Stimulated activated CD8-positive, alpha-beta memory T cell treated with anti-CD3 and anti-CD28 coated beads, Interleukin-7, amount 100 ng/mL, for 1 hour (primary cell): ENCODE measurements at places on chromosomes 12 and 14.

- DNase-seq, result no peak
Measured at GRCh38 chr14:30621354-30621939, 672 bp upstream of the SCFD1 start.

GRCh38 chr14:82667006-82667405 is 1133.4 kb upstream of the SEL1L start:
- no peak for DNase-seq

GRCh38 chr14:96729889-96730288 is 67.3 kb upstream of the VRK1 start:
- DNase-seq, result no peak

GRCh38 chr12:19964549-19964948 is 403.8 kb upstream of the PDE3A start:
- DNase-seq, result no peak

DNA sequence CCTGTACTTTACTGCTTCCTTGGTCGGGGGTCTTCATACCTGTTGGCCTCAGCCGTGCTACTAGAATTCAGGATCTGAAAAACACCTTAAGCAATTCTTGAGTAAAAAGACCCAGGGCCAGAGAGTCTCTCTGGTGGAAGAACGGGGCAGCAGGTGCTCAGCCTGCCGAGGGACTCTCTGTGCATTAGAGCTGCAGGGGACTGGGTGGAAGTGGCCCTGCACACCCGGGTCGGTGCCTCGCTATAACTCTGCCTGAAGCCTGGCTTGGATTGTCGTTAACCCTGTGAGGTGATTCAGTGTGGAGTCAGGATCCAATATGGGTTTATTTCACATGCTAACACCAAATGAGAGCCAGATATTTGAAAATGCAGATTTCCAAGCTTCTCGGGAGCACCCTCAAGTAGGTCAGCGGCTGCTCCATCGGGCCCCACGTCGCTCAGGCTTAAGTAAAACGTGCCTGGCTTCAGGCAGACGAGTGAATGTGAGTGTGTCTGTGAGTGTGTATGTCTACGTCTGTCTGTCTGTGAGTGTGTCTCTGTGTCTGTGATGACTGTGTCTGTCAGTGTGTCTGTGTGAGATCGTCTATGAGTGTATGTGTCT is 35.1 kb upstream of the C14orf180 start:
- no peak for DNase-seq

DNA sequence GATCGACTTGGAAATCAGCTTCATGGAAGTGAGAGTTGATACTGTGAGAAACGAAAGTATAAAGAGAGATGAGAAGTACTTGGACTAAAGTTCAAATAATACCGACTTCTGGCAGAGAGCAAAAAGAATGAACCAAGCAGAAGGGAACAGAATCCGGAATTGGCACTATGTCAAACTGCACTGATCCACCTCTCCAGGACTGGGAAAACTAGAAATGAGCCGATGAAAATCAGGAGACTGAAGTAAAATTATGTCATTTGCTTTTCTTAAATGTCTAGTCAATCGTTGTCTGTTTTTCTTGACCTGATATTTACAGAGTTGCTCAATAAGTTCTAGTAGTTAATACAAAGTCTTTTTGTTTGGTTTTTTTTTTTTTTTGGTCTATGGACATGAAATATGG is 163.0 kb upstream of the FOXG1 start:
- DNase-seq, result no peak

GRCh38 chr14:76872796-76873432 is 46.7 kb downstream of the LRRC74A start:
- DNase-seq, result peak; percentile 44

DNA sequence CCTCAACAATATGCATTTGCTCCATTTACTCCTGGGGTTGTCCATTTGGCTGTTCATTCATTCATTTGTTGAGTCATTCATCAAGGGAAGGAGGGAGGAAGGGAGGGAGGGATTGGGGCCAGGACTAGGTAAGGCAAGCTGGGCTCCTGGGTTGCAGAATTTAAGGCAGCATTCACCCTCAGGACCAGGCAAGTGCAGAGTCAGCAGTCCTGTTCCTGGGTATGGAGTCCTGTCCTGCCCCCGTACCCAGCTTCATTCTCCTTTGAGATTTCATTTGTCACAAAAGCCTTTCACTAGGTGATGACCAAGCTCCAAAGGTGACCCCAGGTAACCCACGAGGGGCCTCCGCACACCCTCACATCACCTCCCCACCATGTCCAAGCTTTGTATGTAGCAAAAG is 178.1 kb downstream of the CHST11 start:
- no peak for DNase-seq

GRCh38 chr12:48029491-48030172 is 25.4 kb upstream of the COL2A1 start:
- no peak for DNase-seq

DNA sequence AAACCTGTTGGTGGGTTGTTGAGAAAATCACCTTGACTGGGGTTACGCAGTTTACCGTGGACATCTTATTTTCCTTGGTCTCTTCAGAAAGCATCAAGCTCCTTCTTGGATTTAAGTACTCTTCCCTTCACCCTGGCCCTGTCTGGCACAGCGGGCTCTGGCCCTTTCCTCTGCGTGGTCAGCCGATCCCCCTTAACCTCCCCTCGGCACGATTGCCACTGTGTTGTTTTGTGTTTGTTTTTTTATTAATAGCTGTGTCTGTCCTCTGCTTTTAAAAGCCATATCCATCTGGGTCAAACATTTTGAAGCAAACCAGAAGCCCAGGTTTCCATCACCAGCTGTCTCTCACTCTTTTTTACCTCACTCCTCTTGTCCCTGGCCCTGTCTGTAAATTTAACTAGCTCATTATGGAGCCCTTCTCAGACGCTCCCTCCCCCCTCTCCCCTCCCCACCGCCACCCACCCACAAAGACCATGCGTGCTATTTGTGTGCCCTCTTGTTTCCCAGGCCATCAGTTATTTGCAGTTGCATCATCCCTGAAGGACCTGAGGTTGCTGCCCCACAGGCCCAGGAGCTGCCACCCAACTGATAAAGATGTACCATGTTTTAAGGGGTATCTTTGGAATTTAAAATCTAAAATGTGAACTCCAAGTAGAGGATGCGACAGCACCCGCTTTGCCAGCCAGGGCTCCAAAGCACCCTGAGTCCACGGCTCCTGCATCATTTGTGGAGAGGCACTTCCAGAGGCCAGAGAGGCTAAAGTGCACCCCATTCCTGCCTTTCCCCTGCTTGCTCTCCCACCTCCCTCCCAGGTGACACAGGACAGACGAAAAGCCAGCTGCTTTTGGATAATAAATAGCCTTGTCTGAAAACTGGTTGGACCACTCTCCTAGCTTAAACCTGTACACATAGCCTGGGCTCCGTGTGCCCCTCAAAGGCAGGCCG is 3.9 kb downstream of the BCL11B start:
- DNase-seq, result no peak

- DNase-seq, result no peak
Measured at GRCh38 chr12:70096759-70097410, 146.3 kb upstream of the CNOT2 start.

GRCh38 chr12:122949816-122950675 is 16.2 kb downstream of the ABCB9 start:
- DNase-seq, result no peak

DNA sequence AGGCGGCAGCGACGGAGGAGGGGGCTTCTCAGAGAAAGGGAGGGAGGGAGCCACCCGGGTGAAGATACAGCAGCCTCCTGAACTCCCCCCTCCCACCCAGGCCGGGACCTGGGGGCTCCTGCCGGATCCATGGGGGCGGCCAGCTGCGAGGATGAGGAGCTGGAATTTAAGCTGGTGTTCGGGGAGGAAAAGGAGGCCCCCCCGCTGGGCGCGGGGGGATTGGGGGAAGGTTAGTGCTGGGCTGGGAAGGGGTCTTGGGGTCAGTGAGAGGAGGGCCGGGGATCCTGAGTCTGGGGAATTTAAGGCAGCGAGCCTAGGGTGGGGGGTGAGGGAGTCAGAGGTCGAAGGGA is 203 bp downstream of the NFATC4 start:
- DNase-seq, result no peak

DNA sequence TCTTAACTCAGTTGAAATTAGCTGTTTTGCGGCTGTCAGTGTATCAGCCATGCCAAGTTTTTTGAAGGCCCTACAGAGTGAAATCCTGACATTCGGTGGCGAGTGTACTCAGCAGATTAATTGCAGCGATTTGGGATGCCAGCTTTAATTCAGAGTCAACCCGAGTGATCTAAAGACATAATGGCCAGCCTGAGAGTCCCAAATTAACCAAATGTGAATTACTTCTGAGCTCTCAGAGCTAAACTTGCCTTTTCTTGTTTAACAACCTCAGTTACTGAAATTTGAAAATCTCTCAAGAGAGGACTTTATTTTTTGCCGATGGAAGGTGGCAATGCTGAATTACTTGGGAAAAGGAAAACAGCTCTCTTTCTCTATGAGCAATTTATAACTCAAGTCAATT is 148.5 kb downstream of the GLT1D1 start:
- DNase-seq, result no peak

- no peak for DNase-seq
Measured at GRCh38 chr14:101830271-101830670, 68.8 kb downstream of the PPP2R5C start.

GRCh38 chr14:76289276-76289675 is 86.7 kb upstream of the ESRRB start:
- DNase-seq, result no peak

DNA sequence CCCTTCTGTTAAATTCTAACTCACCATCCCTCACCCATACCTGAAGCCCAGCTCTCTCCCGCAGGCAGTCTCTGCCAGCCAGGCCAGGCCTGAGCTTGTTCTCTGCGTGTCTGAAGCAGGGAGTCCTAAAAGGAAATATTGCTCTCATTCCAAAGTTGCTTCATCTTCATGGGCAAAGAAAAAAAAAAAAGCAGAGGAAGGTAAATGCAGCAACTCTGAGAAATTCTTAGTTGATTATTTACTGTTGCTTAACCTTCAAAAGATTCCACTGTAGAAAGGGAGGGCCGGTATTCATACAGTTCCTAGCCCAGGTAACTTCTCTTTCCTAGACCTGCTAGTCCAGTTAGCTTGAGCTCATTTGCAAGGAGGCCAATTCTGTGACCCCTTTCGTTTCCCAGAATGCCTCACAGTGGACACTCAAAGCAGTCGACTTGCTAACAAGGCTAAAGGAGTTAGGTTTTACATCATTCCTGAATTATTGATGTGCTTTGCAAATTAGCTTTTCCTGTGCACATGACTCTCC is 193.5 kb upstream of the EEA1 start:
- no peak for DNase-seq

- no peak for DNase-seq
Measured at GRCh38 chr14:94379291-94380224, 8.8 kb downstream of the SERPINA1 start.

GRCh38 chr12:114868995-114869834 is 185.2 kb upstream of the TBX3 start:
- no peak for DNase-seq

- DNase-seq, result no peak
Measured at GRCh38 chr12:119169150-119169549, 9.6 kb upstream of the HSPB8 start.

DNA sequence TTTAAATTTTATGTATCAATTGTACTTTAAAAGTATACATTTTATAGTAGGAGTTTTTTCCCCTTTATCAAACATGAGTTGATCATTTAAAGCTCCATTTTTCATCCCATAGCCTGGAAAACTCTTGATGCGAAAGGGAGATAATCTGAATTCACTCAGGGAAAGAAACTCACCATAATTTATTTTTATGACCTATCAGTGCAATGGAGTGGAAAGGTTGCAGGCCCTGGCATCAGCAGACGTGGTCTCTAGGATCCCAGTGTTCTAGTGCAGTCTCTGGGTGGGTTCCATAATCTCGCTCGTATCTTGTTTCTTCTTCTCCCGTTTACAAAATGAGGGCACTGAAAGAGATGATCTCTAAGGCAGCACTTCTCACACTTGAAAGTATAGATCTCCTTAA is 85.0 kb downstream of the PTGER2 start:
- no peak for DNase-seq

GRCh38 chr12:87679251-87679650 is 349.9 kb downstream of the C12orf50 start:
- no peak for DNase-seq

GRCh38 chr12:8034802-8035201 is 2.3 kb downstream of the FOXJ2 start:
- no peak for DNase-seq

DNA sequence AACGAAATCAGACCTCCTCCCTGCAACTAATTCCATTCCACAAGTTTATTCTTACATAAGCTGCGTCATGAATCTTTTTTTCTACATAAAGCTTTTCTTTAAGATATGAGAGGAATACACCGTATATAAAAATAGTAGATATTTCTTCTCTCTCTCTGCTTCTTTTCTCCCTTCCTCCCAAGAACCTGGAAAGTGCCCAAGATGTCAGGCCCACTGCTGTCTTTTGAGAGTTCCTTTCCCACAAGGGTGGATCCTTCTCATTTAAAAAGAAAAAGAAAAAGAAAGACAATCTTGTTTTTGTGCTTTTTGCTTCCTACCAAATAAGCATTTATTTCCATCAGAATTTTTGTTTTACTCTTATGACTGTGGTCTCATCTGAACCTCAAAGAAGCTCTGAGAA is 11.0 kb downstream of the TESPA1 start:
- DNase-seq, result no peak

DNA sequence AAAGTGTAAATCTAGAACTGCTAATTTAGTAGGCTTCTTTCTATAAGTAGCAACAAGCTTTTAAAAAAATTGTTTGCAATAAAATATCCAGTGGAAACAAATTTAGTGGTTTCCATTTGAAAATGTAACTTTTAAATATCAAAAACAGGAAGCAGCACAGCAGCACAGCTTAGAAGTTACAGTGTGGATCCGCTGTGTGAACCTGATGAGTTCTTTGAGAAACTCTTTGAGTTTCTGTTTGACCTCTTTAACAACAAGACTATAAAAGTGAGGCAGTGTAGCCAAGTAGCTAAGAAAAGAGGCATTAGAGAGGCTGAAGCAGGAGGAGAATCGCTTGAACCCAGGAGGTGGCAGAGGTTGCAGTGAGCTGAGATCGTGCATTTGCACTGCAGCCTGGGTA is 178.3 kb downstream of the NAV3 start:
- DNase-seq, result no peak
